ENCODE measurements at places on chromosomes 2 and 18.

- DNase-seq: no peak
Observed at GRCh38 chr18:2325308-2325849, 245.9 kb downstream of the METTL4 start.

GRCh38 chr2:128774320-128775216, 455.9 kb upstream of the HS6ST1 start:
- DNase-seq: no peak

- DNase-seq: no peak
Observed at GRCh38 chr18:11850821-11851145, 430 bp upstream of the CHMP1B start.

DNA sequence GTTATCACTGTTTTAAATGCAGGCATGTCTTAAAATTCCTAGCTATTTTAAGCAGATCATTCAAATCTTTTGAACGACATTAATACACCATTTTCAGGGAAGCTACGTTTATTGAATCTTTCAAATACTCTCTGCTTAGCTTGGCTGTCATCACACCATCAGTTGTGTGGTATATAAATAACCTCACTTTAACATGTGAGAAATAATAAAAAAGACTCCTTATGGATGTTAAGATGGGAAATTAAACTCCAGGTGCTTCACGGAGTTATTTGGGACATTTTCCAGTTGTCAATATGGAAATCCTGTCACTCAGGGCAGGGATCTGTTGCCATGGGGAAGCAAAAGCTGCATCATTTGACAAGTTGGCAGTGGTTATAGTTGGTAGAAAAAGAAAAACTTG, 649.2 kb upstream of the CDH2 start:
- no peak for DNase-seq

DNA sequence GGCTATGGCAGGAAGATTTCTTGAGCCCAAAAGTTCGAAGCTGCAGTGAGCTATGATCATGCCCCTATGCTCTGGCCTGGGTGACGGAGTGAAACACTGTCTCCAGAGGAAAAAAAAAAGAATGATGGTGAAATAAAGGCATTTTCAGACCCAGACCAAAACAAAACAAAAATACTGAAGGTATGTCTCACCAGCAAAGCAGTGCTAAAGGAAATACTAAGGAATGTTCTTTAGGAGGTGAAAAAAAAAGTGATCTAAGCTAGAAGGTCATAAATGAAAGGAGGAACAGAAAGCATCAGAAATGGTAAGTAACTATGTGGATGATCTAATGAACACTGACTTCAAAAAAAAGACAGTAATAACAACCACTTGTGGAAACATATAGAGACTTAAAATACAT, 18.7 kb downstream of the SS18 start:
- DNase-seq: no peak

GRCh38 chr2:169776252-169776761, 22.4 kb upstream of the SSB start:
- peak; percentile 85 for DNase-seq

DNA sequence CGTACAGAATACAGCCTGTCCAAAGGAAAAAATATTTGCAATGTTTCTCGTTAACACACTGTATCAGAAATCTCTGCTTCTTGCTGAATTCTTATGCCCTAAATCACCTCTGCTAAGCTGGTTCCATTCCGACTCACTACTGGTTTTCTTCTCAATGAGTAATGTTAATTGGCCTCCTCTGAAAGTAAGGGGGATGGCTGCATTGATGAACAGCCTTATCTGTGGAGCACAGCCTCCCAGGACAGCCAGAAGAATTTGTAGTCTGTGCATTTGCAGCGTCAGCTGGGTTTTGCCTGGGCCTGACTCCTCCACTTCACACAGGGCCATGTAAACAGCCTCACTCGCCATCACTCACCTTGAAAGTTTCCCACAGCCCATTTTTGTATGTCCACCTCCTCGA, 127.7 kb downstream of the RNF152 start:
- no peak for DNase-seq

DNA sequence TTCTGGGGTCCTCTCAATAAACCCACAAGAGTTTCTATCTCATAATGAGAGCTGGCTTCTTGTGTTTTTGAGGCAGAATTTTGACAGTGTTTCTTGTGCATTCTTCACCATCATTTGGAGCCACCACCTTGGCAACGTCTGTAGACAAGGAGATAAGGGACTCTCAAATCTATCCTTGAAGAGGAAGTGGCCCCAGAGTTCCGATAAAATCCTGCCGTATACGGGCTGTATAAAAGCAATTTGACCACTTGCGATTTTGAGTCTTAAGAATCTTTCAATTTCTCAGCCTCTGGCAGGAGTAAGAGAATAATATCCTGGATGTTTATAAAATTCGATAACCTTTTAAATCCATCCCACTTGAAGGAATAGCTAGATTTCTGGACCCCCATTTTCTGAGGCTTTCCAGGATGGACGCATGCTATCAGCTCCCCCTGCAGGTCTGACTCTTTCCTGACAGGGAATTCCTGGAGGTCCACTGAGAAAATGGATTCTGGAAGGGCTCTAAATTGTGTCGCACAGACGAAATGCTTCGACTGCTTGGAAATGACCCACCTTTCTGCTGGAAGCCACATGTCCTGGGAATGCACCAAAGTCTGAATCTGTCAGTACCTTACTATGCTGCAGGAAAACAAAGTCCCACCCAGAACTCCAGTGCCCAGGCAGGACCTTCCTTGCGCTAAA, 54.1 kb downstream of the E2F6 start:
- no peak for DNase-seq

DNA sequence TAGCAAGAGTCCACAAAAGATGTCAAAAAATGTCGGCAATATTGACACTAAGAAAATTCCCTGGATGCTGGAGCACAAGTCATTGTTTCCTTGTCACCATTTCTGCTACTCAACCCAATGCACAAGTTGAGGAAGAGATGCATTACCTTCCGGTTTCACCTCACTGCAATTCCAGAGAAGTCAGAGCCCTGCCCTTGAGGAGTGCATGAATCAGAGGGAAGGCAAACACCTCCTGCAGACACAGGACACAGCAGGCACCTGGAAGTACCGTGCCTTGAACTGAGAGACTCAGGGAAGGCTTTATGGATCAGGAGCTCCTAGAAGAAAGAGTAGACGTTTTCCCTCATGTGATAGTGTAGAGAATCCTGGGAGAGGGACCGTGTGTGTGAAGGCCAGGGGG, 62.7 kb upstream of the ARL4C start:
- DNase-seq: no peak

- DNase-seq: no peak
Observed at GRCh38 chr2:158202161-158202815, 100.6 kb downstream of the UPP2 start.

- peak; percentile 73 for DNase-seq
Observed at GRCh38 chr2:9637330-9637729, 6.5 kb upstream of the YWHAQ start.

GRCh38 chr2:43169099-43169945, 57.1 kb downstream of the ZFP36L2 start:
- peak; percentile 70 for DNase-seq

GRCh38 chr18:50559752-50560680, at the start of gene MAPK4:
MAPK4 (plus strand) TSS chr18:50560087; CDS start chr18:50663959, 103,872 bp downstream.
- DNase-seq: no peak

DNA sequence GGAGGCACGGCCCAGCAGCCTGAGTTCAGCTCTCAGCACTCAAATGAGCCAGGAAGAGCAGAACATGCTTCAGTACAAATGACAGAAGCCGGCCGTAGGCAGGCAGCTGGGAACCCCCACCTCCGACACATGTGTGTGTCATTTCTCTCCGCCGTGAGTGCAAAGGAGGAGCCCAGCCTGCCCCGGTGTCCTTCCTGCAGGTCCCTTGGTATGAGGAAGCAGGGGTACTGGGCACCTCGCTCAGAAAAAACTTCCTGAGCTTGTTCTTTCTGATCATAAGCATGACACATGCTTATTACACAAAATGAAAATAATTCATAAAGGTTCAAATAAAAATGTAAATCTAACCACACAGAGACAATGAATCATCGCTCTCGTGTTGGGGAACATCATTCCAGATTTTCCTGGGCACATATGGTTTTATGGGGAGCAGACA, 35.3 kb downstream of the KCNF1 start:
- no peak for DNase-seq

- peak; percentile 20 for DNase-seq
Observed at GRCh38 chr2:238974501-238975166, 126.7 kb downstream of the TWIST2 start.

DNA sequence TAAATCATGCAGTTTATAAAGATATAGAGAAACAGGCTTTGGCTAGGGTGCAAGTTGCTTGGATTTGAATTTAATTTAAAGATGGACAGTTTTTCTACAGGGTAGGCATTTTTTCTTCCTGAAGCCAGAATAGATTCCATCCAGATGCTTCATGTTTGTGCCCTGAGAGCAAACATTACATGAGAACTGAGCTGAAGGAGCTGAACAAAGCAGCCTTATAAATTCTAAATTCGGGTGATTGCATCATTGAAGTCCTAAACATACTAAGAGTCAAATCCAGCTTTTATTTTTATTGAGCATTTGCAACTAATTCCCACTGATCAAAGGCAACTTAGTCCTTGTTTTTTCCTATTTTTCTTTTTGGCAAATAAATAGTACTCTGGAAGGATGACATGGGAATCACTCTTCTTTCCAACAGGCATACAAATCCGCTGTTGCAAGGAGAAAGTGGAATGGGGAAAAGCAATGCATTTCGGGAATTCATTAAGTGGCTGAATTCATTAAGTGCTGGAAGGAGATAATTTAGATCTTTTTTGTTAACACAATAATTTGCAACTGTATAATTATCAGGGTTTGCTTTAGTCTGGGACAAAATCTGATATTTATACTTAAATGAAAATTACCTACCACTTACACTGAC, 828.0 kb downstream of the SLC4A3 start:
- DNase-seq: no peak

DNA sequence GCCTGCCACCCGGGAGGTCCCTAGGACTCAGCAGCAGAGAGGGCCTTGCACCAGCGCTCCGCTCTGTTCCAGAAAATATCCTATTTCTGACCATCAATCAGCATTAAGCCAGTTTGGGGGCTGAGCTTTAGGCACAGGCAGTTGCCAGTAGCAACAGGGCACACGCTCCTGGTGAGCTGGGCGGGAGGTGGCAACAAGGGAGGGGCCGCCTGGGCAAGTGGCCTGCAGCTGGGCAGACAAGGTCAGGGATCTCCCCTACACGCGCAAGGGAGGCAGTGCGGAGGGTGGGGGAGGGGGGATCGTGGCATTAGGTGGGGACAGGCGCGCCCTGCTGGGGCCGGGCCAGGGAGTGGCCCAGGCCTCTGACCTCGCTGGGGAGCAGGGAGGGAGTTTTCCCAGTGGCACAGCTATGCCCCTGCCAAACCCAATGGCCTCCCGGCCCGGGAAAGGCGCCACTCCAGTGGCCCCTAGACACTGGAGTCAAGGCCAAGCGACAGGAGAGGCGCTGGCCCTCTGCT, 302.8 kb downstream of the NCKAP5 start:
- no peak for DNase-seq

DNA sequence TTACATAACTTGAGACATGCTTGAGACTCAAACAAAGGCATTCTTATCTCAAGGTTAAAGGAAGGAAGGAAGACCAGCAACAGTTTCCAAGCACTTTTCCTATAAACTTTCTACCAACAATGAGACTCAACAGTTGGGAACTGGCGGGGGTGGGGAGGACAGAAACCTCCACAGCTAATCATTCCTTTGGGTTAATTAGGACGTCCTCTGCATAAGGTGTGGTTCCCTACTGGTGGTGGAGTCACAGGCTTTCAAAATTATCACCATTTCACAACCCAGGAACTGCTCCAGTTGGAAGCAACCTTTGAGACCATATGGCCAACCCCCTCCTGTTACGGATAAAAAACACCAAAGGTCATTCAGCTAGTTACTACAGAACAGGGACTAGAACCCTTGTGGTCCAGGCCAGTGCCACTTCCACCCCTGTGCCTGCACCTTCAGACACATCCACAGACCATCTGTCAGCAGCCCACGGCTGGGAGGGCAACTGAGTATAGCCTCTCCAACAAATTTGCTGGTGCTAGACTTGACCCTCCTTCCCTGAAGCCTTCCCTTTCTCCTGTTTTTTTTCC, 30.1 kb upstream of the ATL2 start:
- no peak for DNase-seq

DNA sequence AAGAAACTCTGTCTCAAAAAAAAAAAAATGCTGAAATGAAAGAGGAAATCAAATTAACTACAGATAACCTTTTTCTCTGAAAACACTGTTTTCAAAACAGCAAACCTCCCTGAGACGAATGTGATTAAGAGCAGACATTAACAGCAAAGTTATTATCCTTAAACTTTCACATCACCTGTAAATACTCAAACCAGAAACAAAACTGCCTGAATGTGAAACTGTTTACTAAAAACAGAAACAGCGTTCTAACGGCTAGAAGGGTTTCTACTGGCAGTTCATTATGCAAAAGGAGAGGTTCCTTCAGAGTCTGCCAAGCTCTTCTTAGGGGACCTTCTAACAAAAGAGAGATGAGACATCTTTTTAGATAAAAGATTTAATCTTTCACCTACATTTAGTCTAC, 45.9 kb downstream of the PNO1 start:
- no peak for DNase-seq

- no peak for DNase-seq
Observed at GRCh38 chr2:173553593-173553992, 198.9 kb downstream of the CDCA7 start.

DNA sequence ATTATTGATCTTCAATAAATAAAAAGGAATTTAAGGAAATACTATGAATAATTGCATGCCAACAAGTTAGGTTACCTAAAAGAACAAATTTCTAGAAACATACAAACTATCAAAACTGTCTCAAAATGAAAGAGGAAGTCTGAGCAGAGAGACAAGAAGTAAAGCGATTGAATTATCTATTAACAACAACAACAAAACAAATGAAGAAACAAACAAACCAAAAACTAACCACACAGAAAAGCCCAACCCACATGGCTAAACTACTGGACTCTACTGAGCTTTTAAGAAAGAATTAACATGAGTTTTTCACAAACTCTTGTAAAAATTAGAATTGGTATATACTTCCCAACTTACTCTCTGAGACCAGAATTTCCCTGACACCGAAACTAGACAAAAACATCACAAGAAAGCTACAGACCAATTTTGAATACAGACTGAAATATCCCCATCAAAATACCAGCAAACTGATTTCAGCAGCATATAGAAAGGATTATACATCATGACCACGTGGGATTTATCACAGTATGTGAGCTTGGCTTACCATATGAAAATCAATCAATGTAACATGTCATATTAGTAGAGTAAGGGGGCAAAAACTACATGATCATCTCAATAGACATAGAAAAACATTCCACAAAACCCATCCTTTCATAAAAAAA, 16.6 kb upstream of the GALNT1 start:
- no peak for DNase-seq

- no peak for DNase-seq
Observed at GRCh38 chr18:48452861-48453323, 43.7 kb upstream of the ZBTB7C start.

Data from RCC 7860 (cell line).